Progenitor cell of endocrine pancreas (in vitro differentiated cells): ENCODE measurements at places on chromosomes 13 and 19. TPM values are rescaled to one million over a fixed set of nuclear protein-coding genes. Genes with fewer than 3 reads are reported as not detected.

The GIPR gene
- total RNA-seq, result 26.4 and 27.2 TPM in 2 replicates

The TSSK6 gene
- 2.7 and 3.3 TPM in 2 replicates for total RNA-seq

The RGL3 gene
- 266 and 284 TPM in 2 replicates for total RNA-seq

The ZNF471 gene
- total RNA-seq, result not detected in 2 replicates

The SHANK1 gene
- total RNA-seq, result 0.20 and 0.36 TPM in 2 replicates

The CAPS gene
- 22.1 and 22.5 TPM in 2 replicates for total RNA-seq

The ANGPTL4 gene
- 0.77 and 1.1 TPM in 2 replicates for total RNA-seq

The RASAL3 gene
- not detected in 2 replicates for total RNA-seq

The ZNF442 gene
- total RNA-seq, result 4.1 and 5.4 TPM in 2 replicates

The EEF1AKMT1 gene
- 10.7 and 12.9 TPM in 2 replicates for total RNA-seq

The TMEM86B gene
- 10.0 and 12.0 TPM in 2 replicates for total RNA-seq

The ZNF30 gene
- total RNA-seq, result 5.9 and 7.7 TPM in 2 replicates

The C19orf85 gene
- total RNA-seq, result not detected in 2 replicates

The NBEA gene
- 20.9 and 21.7 TPM in 2 replicates for total RNA-seq

The IGFL2 gene
- total RNA-seq, result not detected in 2 replicates

The ZIC5 gene
- total RNA-seq, result not detected in 2 replicates

The UQCR11 gene
- total RNA-seq, result 156 and 171 TPM in 2 replicates

The C2CD4C gene
- 13.2 and 13.8 TPM in 2 replicates for total RNA-seq

The RPL13A gene
- 2,665 and 2,783 TPM in 2 replicates for total RNA-seq

The LRRC4B gene
- total RNA-seq, result 1.0 and 1.2 TPM in 2 replicates

The TNFRSF19 gene
- 19.0 and 28.1 TPM in 2 replicates for total RNA-seq

The TEX29 gene
- total RNA-seq, result 0.43 and 0.44 TPM in 2 replicates
